ENCODE measurements at places on chromosomes 5 and 9. TPM values are rescaled to one million over a fixed set of nuclear protein-coding genes. Genes with fewer than 3 reads are reported as not detected.

DNA sequence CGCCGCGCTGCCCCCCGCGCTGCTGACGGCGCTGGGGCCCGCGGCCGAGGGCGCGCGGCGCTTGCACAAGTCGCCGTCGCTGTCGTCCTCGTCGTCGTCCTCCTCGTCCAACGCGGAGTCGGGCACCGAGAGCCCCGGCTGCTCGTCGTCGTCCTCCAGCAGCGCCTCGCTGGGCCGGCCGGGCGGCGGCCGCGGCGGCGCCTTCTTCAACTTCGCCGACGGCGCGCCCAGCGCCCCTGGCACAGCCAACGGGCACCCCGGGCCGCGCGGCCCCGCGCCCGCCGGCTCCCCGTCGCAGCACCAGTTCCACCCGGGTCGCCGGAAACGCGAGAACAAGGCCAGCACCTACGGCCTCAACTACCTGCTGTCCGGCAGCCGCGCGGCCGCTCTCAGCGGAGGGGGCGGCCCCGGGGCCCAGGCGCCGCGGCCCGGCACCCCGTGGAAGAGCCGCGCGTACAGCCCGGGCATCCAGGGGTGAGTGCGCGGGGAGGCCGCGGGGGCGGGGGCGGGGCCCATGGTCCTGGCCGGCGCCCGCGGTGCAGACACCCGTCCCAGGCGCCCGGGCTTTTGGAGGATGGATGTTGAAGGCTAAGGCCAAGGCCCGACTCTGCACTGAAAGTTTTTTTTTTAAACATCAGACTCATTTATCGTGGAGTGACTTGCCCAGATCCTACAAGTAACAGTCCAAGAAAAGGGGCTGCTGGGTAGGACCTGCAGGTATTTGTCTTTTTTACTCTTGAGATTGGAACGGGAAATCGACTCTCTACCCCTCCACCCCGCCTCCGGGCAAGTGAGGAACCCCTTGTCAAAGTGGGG, 1.2 kb downstream of the TENT4A start:
- H3K27me3 ChIP-seq, result no peaks in the 10 kb centered on the region
- peak overlapping the region; percentile 88 for H3K4me3 ChIP-seq
- peak overlapping the region; percentile 98 for H3K27ac ChIP-seq

DNA sequence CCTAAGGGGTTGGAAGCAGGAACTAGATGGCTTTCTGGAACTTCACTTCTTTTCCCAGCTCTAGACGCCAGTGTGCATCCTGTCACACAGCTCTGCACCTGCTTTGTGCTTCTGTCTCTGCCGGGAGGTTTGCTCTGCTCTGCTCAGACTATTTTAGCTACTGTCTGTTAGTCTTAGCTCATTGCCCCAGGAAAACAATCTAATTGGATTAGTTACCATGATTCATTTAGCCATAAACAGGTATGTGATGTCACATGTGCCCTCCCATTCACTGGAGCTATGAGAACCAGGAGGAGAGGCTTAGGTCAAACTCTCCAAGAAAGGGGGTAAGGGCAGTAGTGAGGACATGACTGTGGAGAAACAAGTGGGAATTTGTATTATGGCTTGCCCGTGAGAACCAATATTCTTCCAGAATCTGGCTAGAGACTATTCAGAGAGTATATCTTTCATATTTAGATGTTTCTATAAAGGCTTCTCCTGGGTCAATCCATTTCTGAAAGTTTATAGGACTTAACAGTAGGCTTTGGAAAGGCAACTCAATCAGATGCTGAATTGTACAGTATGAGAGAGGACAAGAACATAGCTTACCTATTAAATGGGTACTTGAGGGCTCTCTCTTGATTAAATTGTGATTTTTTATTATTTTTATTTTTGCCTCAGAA, 22.4 kb upstream of the NREP start:
- no peaks in the 10 kb centered on the region for H3K36me3 ChIP-seq
- DNase-seq, result no peak
- no peak overlapping the region for H3K27ac ChIP-seq

- H3K27me3 ChIP-seq, result no peaks in the 10 kb centered on the region
- H3K27ac ChIP-seq, result no peak overlapping the region
- no peaks in the 10 kb centered on the region for H3K36me3 ChIP-seq
- H3K4me1 ChIP-seq, result no peaks in the 10 kb centered on the region
Measured at GRCh38 chr9:21450733-21451394, 10.6 kb downstream of the IFNA1 start.

The FAM81B gene
- total RNA-seq, result 44.0 TPM

GRCh38 chr5:79269733-79270166, 33.8 kb downstream of the JMY start:
- H3K4me1 ChIP-seq, result no peaks in the 10 kb centered on the region
- H3K27me3 ChIP-seq, result no peaks in the 10 kb centered on the region
- no peak overlapping the region for H3K4me3 ChIP-seq
- DNase-seq, result no peak
- H3K27ac ChIP-seq, result no peak overlapping the region
- H3K36me3 ChIP-seq, result no peaks in the 10 kb centered on the region

The GCNT4 gene
- total RNA-seq, result 1.0 TPM

DNA sequence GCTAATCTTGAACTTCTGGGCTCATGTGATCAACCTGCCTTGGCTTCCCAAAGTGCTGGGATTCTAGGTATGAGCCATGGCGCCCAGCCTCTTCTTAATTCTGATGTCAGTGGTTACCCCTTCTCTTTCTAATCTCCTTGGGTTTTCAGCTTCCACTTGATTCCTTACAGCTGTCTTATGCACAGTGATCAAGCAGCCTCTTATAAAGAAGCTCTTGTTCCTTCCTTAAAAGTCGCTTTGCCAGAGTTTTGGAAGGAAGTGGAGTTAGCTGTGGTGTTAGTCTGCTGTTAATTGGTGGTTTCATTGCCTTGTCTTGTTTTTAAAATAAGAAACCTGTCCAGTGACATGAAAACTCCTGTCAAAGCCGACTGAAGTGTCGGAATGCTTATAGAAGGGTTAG, 128.1 kb upstream of the CACNA1B start:
- no peak for DNase-seq
- no peak overlapping the region for H3K4me3 ChIP-seq
- no peaks in the 10 kb centered on the region for H3K27me3 ChIP-seq
- H3K27ac ChIP-seq, result no peak overlapping the region
- H3K36me3 ChIP-seq, result peaks cover 64% of the 10 kb centered on the region

The FAM221B gene
- total RNA-seq, result not detected

The PCDHB12 gene
- total RNA-seq, result 1.9 TPM
